GM12878 (cell line): ENCODE measurements at places on chromosomes 16 and 17. TPM values are rescaled to one million over a fixed set of nuclear protein-coding genes. Genes with fewer than 3 reads are reported as not detected.

PRSS33 gene
- total RNA-seq: not detected in 2 replicates

ATP1B2 gene
- 0.23 and 0.32 TPM in 2 replicates for total RNA-seq

DNA sequence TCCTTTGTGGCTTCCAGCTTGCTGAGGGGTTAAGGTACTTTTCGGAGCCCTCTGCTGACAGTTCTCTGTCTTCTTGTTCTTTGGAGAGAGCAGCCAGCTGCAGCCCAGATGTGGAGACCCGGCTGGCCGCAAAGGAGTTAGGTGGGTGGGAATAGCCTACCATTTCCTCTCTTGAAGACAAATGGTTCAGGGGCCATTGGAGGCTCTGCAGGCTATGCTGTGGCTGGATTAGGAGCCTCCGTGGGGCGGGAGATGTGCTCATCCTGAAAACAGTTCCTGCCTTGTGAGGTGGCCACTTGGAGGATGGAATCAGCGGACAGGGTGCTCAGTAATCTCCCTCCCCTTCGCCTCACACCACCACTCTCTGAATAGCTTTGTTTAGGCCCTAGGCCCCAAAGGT lies 30.3 kb downstream of the MEOX1 start:
- no peak overlapping the region for H3K4me3 ChIP-seq
- DNase-seq: no peak
- peaks cover 2% of the 10 kb centered on the region; the same call in 1 of the 2 replicates for H3K27me3 ChIP-seq
- no peak overlapping the region for H3K27ac ChIP-seq

ALOX12 gene
- not detected in 2 replicates for total RNA-seq

GRCh38 chr16:17316005-17316404 lies 154.8 kb downstream of the XYLT1 start:
- no peak for DNase-seq
- no peaks in the 10 kb centered on the region; the same call in none of the 2 replicates for H3K36me3 ChIP-seq
- H3K4me1 ChIP-seq: peaks cover 10% of the 10 kb centered on the region
- H3K27ac ChIP-seq: no peak overlapping the region
- no peaks in the 10 kb centered on the region for H3K27me3 ChIP-seq

GAN gene
- total RNA-seq: 6.6 and 8.4 TPM in 2 replicates

RASD1 gene
- not detected in 2 replicates for total RNA-seq

GRCh38 chr17:70208825-70209555 lies 39.7 kb downstream of the KCNJ2 start:
- no peaks in the 10 kb centered on the region; the same call in 1 of the 2 replicates for H3K4me1 ChIP-seq
- no peaks in the 10 kb centered on the region for H3K36me3 ChIP-seq
- H3K4me3 ChIP-seq: no peak overlapping the region
- no peaks in the 10 kb centered on the region for H3K27me3 ChIP-seq
- peak; percentile 28 for DNase-seq
